SJSA1 (cell line): ENCODE measurements at places on chromosomes 16 and 17. TPM values are rescaled to one million over a fixed set of nuclear protein-coding genes. Genes with fewer than 3 reads are reported as not detected.

Gene NGFR
- 0.11 and 2.3 TPM in 2 replicates for total RNA-seq

Gene TLK2
- total RNA-seq, result 60.7 and 65.9 TPM in 2 replicates

Gene NTN1
- 22.7 and 22.8 TPM in 2 replicates for total RNA-seq

DNA sequence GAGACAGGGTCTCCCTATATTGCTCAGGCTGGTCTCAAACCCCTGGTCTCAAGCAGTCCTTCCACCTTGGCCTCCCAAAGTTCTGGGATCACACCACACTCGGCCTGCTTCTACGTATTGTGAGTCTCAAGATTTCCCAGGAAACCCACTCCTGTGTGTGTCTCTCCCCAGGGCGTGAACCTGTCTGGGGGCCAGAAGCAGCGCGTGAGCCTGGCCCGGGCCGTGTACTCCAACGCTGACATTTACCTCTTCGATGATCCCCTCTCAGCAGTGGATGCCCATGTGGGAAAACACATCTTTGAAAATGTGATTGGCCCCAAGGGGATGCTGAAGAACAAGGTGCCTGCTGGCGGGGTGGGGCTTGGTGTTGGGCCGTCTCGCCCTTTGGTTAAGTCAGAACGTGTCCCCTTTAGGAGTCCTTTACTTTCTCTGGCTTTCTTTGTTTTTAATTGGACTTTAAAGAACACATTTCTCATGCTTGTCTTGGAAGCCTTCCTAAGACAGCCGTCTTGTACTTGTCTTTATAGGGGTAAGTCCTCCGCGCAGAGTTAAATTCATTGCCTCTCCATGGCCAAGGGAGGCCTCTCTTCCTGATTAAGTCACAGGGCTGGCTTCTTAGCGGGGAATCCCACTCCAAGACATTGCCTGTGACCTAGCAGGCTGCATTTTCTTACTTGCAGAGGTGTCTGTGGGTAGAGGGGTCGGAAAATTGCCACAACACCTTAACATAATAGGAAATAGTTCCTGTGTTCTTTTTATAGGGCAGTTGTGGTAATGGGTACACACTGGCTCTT is 136.4 kb downstream of the ABCC6 start:
- no peaks in the 10 kb centered on the region for H3K4me1 ChIP-seq
- peaks cover 84% of the 10 kb centered on the region for H3K36me3 ChIP-seq
- H3K27ac ChIP-seq, result no peak overlapping the region
- no peak for DNase-seq

DNA sequence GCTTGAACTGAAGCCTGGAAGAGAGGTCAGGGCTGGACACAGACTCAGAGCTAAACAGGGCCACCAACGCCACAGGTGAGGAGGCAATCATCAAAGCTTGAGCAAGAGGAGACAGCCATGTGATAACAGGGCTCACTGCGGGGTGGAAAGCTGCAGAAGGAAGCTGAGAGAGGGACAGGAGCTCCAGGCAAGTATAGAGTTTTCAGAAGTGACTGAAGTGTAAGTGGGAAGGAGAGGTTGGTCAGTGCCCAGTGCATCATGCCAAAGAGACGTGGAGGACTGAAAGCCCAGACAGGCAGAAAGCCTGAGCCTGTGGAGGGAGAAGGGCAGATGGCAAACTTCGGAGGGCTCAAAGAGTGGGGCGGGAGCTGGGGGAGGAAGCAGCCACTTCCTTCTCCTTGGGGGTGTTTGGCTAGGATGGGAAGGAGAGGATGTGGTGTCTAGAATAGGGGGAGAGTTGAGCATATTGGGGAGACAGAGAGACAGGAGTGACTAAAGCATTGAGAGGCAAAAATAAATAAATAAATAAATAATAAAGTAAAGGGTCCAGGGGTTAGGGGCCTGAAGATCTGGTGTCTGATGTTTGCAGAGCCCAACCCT is 2.6 kb downstream of the KIFC3 start:
- H3K36me3 ChIP-seq, result peaks cover 60% of the 10 kb centered on the region
- H3K4me1 ChIP-seq, result peaks cover 43% of the 10 kb centered on the region
- no peaks in the 10 kb centered on the region for H3K27me3 ChIP-seq

DNA sequence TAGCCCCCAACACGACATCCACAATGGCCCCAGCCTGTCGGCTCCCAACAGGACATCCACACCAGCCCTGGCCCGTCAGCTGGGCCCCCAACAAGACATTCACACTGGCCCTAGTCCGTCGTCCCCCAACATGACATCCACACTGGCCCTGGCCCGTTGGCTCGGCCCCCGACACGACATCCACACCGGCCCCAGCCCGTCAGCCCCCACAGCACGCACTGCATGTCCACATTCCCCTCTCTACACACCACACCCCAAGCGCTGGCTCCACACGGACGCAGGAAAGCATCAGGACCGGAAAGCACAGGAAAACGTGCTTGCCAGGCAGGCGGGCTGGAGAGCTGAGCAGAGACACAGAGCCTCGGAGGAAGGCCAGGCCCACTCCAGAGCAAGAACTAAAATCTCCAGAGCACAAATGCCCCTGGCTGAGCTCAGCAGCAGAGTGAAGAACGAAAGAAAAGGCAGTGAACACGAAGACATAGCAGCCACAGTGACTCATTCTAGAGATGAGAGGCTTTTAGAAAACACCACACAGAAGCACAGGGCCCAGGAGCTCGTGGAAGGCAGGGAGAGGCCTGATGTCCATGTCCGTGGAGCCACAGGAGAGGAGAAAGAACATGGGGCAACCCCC is 50.6 kb downstream of the LMF1 start:
- no peaks in the 10 kb centered on the region for H3K36me3 ChIP-seq
- no peaks in the 10 kb centered on the region for H3K27me3 ChIP-seq
- H3K27ac ChIP-seq, result no peak overlapping the region
- no peaks in the 10 kb centered on the region for H3K4me1 ChIP-seq
- no peak for DNase-seq
- H3K4me3 ChIP-seq, result no peak overlapping the region

GRCh38 chr17:48375356-48375755 is 54.7 kb downstream of the SKAP1 start:
- peaks cover 32% of the 10 kb centered on the region for H3K27me3 ChIP-seq
- H3K4me1 ChIP-seq, result no peaks in the 10 kb centered on the region
- H3K36me3 ChIP-seq, result no peaks in the 10 kb centered on the region
- no peak for DNase-seq
- H3K4me3 ChIP-seq, result no peak overlapping the region
